ENCODE measurements at places on chromosomes 6 and 20.

GRCh38 chr6:132369526-132369925 lies 31.7 kb downstream of the MOXD1 start:
- no peak for DNase-seq

DNA sequence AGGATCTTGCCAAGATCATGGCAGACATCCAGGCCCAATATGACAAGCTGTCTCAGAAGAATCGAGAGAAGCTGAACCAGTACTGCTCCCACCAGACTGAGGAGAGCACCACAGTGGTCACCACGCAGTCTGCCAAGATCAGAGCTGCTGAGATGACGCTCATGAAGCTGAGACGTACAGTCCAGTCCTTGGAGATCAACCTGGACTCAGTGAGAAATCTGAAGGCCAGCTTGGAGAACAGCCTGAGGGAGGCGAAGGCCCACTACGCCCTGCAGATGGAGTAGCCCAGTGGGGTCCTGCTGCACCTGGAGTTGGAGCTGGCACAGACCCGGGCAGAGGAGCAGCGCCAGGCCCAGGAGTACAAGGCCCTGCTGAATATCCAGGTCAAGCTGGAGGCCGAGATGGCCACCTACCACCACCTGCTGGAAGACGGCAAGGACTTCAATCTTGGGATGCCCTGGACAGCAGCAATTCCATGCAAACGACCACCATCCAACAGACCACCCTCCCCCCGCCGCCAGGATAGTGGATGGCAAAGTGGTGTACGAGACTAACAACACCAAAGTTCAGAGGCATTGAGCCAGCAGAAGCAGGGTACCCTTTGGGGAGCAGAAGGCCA lies 44.7 kb upstream of the GRM4 start:
- no peak for DNase-seq

GRCh38 chr20:63119121-63119962 lies 96.6 kb downstream of the YTHDF1 start:
- no peak for DNase-seq

DNA sequence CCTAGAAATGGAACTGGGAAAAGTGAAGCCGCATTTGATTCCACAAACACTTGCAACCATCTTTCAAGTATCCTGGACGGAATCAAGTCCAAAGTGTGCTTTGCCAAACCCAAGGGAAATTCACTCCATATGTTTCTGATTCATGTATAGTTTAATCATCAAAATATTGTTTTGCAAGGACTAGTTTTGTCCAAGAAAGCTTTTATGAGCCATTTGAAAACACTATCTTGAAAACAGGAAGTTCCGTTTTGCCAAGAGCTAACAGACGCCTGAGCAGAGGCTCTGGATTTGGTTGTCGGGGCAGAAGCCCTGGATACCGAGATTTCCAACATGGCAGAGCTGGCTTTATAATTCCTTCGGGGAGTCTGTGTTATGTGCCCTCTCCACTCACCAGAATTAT lies 251.1 kb downstream of the PHACTR1 start:
- DNase-seq: no peak

DNA sequence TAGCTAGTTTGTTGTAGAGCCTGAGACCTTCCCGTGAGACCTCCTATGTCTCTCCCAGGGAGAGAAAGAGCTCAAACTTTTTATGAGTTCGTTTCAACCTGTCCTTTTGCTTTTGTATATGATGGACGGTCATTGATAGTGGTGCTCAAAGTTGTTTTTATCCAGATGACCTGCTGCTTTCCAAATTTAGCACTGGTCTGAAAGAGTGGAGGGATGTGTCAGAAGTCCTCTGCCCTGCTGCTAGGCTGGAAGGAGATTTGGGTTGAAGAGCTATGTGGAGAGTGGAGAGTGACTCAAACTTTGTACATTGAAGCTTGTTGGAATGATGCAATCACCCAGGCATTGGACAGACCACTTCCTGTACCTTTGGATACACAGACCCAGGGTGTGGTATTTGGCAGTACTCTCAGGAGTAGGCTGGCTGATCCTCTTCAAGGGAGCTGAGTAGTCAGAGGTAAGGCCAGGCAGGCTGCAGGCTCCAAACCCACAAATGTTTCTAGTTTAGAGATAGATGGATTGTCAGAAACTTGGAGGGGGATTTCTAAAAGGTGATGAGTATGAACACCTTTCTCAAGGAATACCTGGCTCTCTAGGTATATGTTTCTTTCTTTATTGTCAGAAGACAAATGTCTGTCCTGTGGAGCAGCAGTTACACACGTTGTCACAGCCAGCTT lies 49.4 kb upstream of the RREB1 start:
- peak; percentile 96 for DNase-seq

- DNase-seq: no peak
Measured at GRCh38 chr20:62633598-62634329, 8.5 kb upstream of the SLCO4A1 start.

Data from LoVo (cell line).